ENCODE measurements at places on chromosomes 12 and 14.
A peak's percentile ranks its signal among the peaks of the same experiment; 100 is the strongest.

DNA sequence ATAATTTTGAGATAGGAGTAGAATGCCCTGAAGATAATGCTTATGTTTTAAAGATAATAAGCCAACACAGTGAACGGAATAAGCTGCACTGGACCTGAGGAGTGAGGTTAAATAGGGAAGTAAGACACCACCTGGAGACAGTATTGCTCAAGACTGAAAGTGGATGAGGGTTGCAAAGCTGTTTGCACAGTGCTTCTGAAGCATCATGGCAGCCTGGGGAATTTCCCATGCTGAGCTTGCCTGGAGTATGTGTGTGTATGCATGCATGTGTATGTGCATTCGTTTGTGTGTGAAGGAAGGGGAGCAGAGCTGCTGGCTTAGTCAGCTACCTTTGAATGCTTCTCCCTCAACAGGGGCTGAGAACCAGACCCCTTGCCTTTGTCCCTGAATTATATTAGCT, 35.8 kb downstream of the BHLHE41 start:
- no peak for DNase-seq

DNA sequence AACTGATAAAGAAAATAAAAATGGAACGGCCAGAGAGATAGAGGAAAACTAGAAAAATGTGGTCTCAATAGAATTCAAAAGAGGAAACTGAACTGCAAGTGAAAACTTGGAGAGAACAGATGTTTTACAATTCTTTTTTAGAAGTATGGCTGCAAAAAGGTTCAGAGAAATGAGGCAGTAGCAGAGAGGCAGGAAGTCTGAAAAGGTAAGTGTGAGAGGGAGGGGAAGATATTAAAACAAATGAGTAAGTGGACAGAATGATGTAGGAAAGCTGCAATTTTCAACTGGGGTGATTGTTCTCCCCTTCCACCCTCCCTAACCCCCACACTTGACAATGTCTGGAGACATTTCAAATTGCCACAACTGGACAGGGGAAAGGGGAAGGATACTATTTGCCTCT, 12.9 kb downstream of the BTBD7 start:
- DNase-seq = no peak

- DNase-seq = no peak
Measured at GRCh38 chr12:54984658-54985376, at the start of gene TESPA1. Gene TESPA1 (minus strand): TSS chr12:54984762. CDS start chr12:54974562, 10,200 bp downstream.

- DNase-seq = no peak
Measured at GRCh38 chr12:53495903-53496751, 3.1 kb downstream of the MAP3K12 start.

DNA sequence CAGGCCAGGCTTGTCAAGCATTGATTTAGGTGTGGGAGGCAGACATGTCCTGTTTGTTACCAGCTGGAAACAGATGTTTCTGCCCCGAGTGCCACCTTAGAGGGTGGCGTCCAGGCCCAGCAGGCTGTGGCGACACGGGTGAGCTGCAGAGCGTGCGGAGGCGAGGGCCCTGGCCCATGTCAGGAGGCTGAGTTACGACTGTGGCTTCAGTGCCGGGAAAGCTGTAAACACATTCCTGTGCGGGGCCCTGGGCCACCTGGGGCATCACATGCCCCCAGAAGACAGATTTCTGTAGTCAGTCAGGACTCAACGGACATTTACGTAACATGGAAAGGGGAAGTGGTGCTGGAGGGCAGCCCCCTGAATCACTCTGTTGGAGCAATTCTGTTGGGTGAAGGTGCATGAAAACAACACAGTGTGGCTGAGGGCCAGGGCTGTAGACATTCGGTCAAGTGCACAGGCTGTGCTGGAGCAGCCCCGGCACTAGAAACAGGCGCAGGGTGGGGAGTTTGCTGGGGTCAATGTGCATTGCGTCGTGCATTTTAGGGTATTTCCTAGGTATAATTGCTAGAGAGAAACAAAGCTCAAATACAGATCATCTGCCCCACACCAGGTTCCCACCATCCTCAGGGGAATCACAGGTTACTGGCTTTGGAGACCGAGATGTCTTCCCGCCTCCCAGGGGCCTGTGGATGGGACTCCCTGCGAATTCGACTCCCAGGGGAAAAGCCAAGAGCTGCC, 291.8 kb downstream of the TMEM121 start:
- no peak for DNase-seq

- peak; percentile 94 for DNase-seq
Measured at GRCh38 chr12:6764011-6764828, 1.9 kb upstream of the PTMS start.

- no peak for DNase-seq
Measured at GRCh38 chr12:61546296-61546695, 713.9 kb upstream of the USP15 start.

DNA sequence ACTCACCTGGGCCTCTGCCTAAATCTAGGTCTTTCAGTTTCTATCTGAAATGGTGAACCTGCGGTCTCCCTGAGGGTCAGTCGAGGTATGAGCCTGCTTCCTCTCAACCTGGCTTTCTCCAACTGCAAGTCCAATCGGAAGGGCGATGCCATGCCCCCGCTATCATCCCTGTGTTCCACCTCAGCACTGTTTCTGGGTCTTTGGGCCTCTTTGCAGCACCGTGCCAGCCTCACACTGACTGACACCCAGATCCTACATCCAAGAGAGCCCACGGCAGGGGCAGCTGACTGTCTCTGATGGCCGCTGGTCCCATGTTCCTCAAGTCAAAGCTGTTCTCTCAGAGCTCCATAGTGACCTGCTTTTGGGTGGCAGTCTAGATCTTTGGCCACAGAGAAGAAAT, 120.7 kb downstream of the PAPOLA start:
- no peak for DNase-seq

GRCh38 chr12:49692851-49693250, 14.4 kb downstream of the FMNL3 start:
- DNase-seq = no peak

GRCh38 chr12:98828802-98829600, 183.9 kb downstream of the APAF1 start:
- DNase-seq = no peak

- peak; percentile 35 for DNase-seq
Measured at GRCh38 chr12:76878099-76878898, 520 bp downstream of the CSRP2 start.

GRCh38 chr14:103334644-103335622, 896 bp downstream of the EIF5 start:
- peak; percentile 41 for DNase-seq

- no peak for DNase-seq
Measured at GRCh38 chr14:105605464-105606304, 79.3 kb downstream of the TMEM121 start.

DNA sequence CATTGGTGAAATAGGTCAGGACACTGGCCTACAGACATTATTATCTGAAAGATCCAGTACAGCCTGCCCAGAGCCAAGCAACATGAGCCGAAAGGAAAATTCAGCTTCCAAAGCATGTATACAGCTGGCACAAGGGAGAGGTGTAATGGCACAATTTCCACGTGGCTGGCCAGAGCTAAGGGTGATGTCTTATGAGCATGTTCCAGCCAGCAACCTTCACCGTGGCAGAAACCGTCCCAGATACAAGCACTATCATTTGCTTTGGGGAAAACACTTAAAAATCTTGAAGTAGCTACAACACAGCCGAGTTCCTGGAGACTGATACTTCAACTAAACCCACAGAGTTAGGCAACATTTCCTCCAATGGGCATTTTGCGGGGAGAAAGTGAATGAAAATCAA, 44.5 kb downstream of the CORO1C start:
- no peak for DNase-seq

DNA sequence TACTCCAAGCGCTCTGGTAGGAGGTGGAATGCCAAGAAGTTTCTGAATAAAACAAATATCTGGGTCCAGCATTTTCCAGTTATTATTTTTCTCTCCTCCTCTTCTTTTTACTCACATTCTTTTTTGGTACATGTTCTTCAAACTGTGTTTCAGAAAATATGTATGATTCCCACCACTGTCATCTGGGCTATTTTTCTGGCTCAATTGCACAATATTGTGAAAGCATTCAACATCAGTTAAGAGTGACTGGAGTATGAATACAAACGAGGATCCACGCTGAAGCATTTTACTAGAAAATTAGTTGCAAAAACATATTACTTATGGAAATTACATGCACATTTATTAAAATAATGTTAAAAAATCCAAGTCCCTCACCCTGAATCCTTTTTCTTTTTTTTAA, 61.5 kb downstream of the KCNMB4 start:
- DNase-seq = no peak

DNA sequence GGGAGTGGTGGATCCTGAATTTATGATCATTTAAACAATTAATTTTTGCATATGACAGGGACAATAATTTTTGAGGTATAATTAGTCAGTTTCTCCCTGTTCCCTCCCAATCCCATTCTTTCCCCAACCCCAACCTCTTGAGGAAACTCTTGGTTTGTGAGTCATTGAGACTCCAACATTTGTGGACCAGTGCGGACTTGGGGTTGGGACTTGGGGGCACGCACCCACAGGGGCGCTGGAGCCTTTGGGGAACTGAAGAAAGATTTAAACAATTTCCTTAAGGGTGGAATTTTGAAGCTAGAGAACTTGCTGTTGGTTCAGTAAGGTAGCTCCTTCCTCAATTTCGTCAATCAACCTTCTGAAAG, 17.4 kb upstream of the PTGR2 start:
- no peak for DNase-seq

GRCh38 chr14:37230551-37231194, 32.9 kb downstream of the MIPOL1 start:
- peak; percentile 39 for DNase-seq

DNA sequence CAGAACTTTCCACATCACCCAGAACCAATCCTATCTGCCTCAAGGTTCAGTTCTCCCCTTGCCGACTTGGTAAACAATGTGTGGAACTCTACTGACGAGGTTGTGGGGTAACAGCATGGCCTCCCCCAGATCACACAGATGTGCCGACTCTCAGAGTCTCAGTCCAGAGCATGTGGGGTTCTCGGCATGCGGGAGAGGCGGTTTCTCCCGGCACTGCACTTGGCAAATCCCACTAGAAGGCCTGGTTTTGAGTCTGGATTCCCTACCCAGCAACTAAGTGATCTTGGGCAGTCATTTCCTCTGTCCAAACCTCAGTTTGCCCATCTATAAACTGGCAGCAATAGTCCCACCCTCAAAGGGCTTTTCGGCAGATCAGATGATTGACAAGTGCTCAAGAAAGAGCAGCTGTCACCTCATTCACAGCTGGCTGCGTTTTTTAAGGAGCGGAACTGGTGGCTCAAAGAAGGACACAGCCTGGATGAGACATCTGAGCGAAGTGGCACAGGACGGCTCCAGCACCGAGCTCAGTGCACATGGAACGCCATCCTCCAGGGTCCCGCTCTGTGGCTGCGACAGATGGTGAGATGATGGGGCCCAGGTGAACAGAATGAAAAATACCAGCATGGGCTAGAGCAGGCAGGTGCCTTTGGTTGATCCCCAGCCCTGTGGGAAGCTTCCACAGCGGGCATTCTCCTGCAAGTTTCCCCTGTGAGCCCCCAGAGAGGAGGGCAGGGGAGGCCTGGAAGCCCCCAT, 7.3 kb downstream of the TESC start:
- DNase-seq = no peak

- DNase-seq = no peak
Measured at GRCh38 chr14:65604936-65605335, 192.4 kb downstream of the FUT8 start.

DNA sequence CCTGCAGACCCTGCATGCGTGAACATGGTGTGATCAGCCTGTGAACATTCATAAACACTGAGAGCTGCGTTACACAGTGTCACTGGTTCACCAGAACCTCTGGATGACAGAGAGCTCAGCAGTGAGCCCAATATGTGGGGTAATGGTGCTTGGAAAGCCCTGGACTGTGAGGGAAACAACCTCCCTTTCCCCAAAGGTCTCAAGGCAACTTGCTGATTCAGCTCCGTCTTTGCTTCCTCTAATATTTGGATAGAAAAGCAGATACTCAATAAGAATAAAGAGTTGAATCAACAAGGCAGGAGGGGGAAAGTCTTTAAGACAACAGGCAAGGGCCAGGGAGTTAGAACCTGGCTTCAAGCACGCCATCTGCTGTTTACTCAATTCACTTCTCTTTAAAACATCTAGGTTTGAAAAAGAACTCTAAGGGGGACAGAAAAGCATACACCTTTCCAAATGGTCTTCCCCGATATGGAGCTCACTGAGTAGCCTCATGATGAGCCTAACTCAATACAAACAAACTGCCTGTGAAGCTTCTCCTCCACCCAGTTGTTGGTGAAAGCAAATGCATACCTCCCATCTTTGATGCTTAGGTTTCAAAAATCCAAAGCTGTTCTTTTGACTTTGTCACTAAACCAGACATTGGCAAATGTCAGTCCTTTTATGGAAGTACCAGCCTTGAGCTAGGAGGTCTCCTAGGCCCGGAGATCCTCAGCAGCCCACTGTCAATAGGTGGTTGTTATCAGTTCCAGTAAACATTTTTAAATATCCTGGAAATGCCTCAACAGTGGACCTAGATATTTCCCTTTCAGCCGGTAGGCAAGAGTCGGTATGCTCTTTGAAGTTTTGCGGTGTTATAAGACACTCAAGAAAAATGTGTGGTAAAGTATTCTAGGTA, 76.1 kb downstream of the SAMD4A start:
- no peak for DNase-seq
